ENCODE measurements at places on chromosomes 11 and 22. TPM values are rescaled to one million over a fixed set of nuclear protein-coding genes. Genes with fewer than 3 reads are reported as not detected.
A peak's percentile ranks its signal among the peaks of the same experiment; 100 is the strongest.

Gene DCHS1
- total RNA-seq: 81.7 TPM

GRCh38 chr22:39474351-39475111 lies 17.7 kb downstream of the MGAT3 start:
- no peak for DNase-seq

- DNase-seq: no peak
Measured at GRCh38 chr11:74687237-74688023, 43.8 kb downstream of the CHRDL2 start.

Gene CDC42BPG
- total RNA-seq: 0.34 TPM

Gene ACRV1
- total RNA-seq: not detected

DNA sequence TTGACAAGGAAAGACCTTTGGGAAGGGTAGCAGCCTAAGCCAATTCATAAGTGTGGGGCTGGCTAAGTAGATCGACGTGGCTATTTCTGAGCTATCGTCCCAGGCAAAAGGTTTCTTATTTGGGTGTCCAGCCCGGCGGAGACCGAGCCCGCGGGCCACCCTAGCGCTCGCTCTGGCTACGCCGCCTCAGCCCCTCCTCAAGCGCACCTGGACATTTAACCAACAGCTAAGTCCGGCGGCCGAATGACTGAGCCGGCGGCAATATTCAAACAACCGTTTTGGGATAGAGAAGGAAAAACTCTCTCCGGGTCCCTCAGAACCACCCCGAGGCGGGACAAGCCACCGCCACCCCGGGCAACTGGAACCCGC lies 457 bp downstream of the RNF141 start:
- DNase-seq: peak; percentile 55

DNA sequence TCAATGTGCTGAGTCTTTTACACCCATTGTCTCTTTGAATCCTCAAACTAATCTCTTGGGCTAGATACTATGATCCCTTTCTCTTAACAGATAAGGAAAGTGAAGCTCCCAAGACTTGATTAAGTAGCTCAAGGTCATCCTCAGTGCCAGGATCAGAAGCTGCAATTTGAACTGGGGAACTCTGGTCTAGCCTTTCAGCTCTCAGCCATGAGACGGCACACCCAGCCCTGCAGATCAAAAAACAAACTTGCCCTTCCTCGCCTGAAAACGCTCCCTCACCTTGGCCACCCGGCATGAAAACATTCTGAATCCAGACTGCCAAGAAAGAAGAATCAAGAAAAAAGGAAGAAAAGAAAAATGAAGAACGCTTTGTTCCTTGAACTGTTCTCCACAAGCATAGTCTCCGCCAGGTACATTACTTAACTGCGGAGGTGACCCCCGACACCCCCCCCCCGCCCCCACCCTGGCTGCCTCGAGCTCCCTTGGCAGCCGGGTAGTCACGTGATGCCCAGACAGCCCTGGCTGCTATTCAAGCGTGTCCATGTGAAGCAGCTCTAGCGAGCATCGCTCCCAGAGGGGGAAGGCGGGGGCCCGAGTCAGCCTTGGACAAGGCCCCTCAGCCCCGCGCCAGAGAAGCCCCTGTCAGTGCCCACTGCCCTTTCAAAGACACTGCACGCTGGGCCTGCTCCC lies 451.2 kb downstream of the MIAT start:
- DNase-seq: no peak

GRCh38 chr11:128299132-128299726 lies 288.1 kb downstream of the ETS1 start:
- no peak for DNase-seq

GRCh38 chr22:44325718-44326490 lies 13.2 kb upstream of the SHISAL1 start:
- DNase-seq: peak; percentile 67

DNA sequence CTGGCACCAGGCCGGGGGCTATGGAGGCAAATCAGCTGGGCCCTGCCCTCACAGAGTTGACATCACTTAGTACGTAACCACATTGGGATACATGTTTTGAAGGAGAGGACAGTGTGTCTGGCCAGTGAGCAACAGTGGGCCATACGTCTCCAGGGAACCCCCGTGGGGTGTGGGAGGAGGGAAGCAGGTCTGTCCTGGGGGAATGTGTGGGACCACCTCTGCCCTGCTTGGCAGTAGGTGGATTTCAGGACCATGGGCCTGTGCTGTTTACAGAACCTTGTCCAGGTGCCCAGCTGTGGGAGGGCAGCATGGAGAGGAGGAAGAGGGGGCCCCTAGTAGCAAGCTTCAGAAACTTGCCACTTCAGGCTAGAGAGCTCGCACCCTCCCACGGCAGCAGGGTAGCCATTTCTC lies 21.0 kb downstream of the P2RY2 start:
- DNase-seq: no peak

Gene SERHL2
- 3.0 TPM for total RNA-seq

DNA sequence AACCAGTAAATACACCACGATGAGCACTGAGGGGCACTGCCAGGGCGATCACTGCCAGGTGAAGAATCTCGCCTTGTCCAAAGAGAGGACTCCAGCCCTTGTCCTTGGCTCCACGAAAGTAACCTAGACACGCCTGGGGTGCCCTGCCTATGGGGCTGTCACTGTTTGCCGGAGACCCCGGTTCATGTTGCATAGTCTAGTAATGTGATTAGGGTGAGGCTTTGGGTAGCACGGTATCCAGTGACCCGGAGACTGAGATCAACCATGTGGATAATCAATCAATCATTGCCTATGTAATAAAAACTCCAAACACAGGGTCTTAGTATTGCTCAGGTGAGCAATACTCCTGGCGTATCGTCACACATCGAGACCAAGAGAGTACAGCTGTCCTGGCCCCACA lies 59.2 kb upstream of the BID start:
- no peak for DNase-seq

DNA sequence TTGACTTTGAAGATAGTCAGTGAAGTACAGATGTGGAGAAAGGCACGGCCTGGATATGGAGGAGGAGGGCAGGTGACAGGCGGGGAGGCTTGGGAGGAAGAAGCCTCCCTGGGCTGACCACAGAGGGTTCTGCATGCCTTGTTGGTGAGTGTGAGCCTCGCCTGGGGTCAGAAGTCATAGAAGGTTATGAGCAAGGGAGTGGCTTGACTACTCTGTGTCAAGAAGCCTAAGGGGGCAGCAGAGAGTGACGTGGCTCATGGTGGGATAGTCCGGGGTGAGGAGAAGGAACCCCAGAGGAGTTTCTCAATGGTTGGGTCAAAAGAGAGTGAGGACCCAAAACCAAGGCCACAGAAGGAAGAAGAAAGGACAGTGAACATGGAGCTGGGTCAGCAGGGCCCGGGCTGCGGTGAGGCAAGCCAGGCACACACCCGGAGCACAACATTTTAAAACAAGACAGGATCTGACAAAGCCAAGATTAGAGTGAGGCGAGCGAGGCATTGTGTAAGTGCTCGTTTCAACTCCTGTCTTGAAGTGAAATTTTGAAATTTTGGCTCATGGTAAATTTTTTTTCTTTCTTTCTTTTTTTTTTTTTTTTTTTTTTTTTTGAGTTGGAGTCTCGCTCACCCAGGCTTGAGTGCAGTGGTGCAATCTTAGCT lies 31.9 kb downstream of the PDGFB start:
- no peak for DNase-seq

DNA sequence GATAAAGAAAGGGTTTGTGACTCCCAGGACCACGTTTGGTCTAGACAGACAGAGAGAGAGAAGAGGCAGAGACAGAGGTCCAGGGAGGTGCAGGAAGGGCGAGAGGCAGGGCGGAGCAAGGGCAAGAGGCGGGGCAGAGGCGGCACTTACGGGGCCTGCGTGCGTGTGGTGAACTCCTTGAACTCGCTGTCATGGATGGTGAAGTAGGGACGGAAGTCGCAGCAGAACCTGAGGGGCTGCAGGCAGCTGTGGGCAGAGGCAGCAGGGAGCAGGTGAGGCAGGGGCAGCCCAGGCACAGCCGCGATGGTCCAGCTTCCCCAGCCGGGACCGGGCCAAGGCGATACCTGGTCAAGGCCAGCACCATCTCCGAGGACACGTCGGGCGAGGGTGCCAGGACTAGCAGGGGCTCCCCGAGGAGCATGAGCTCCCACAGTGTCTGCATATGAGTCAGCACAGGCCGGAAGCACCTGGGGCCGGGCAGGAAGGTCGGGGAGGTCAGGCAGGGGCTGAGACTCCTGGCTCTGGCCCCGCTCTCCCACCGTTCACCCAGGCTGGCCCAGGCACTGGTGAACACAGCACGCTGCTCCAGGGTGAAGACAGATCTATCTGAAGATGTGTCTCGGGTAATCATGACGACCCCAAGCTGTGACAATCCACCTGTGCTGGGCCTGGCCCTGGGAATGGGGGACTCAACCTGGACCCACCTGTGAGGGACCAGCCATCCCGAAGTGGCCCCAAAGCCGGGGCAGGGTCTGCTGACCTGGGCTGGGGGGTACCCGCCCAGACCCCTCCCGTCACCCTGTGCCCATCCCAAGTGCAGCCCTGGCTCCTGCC lies 7.2 kb upstream of the PLXNB2 start:
- DNase-seq: peak; percentile 70

- DNase-seq: no peak
Measured at GRCh38 chr11:27241311-27242122, 121.5 kb downstream of the CCDC34 start.

Gene PATZ1
- total RNA-seq: 20.3 TPM

Gene NAALAD2
- 0.33 TPM for total RNA-seq

DNA sequence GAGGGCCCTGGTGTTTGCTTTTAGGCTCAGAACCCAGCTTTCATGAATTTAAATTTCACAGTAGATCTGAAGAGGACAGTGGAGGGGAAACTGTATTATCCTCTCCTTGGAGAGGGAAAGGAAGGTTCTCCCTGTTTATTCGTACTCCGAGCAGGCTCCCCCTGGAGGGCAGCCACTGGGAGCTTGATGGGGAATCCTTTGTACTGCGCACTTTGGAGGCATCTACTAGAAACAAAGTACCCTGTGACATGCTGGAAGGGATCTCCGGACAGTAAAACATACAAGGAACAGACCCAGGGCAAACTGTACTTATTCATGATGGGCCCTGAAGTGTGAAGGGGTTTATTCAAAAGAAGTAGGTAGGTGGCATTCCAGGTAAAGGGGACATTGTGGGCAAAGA lies 27.2 kb downstream of the NAV2 start:
- peak; percentile 60 for DNase-seq

DNA sequence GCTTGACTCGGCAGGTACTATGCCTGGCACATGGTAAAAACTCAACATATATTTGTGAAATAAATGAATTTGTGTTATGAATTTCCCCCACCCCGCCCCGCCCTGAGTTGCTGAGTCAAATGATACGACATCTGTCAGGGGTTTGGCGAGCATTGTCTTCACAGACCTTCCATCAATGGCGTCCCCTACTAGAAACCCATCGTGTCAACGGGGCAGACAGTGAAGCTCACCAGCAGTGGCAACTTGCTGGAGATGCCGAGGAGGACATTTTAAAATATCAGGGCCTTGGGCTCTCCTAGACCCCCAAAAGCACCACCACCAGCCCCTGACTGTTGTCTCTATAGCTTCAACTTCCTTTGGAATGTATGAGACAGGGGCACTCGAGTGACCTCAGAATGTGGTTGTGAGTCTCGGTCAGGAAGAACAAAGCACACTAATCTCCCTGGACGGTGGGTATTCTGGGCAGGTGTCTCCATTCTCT lies 761 bp upstream of the NXF1 start:
- DNase-seq: peak; percentile 29

GRCh38 chr11:15905366-15906104 lies 450.8 kb downstream of the SOX6 start:
- no peak for DNase-seq

Gene BARX2
- not detected for total RNA-seq

GRCh38 chr11:59783632-59784090 lies 26.9 kb downstream of the MRPL16 start:
- no peak for DNase-seq

Gene XKR3
- total RNA-seq: not detected

GRCh38 chr11:107606141-107606540 lies 15.2 kb downstream of the ELMOD1 start:
- no peak for DNase-seq

DNA sequence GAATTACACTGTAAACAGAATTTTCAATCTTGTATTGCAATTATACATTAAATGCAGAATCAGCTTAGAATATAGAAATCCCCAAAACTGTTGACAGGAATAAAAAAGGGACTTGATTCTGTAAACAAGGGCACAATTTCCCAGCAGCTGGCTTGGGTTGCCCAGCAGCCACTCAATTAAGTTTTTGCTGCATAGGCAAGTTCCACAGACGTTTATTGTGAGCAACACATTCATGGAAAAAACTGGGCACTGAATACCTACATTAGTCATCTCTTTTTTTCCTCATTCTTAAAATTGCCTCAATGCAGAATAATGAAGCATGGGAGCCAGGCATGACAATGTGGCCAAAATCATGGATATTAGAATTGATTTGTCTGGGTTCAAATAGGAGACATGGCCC lies 421.8 kb upstream of the ANO5 start:
- no peak for DNase-seq

- no peak for DNase-seq
Measured at GRCh38 chr11:46176421-46176820, 55.2 kb upstream of the PHF21A start.

DNA sequence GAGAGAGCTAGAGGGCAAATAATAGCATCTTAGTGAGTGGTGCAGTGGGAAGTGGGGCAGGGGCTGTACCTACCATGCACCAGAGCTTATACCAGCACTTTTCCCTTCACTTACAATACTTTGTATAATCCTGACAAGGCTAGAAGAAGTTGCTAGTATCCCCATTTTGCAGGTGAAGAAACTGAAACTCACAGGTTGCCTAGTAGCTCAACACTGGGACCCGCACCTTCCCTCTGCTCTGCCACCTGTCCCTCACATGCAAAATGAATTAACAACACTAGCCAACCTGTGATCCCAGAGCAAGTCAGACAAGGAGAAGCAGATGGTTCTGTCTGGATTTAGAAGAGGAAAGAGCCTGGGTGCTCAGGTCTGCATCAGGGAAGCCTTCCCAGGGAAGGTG lies 510.4 kb downstream of the BUD13 start:
- DNase-seq: no peak

DNA sequence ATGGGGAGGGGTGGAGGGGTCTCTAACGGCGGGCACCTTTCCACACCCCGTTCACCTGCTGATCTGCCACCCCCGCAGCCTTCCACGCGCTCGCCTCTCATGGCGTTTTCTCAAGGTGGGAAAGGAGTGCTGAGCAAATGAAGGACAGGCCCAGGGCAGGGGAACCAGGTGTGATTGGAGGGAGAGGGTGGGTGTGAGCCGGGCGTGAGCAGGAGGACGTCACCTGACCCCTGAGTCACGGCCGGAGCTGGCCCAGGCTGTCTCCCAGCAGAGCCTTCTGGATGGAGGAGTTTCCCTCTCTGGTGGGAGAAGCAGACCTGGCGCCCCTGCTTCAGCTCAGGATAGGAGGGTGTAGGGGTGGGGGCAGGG lies 14.0 kb upstream of the ARHGAP8 start:
- DNase-seq: no peak

- peak; percentile 70 for DNase-seq
Measured at GRCh38 chr22:37043828-37044538, 7.6 kb upstream of the KCTD17 start.

DNA sequence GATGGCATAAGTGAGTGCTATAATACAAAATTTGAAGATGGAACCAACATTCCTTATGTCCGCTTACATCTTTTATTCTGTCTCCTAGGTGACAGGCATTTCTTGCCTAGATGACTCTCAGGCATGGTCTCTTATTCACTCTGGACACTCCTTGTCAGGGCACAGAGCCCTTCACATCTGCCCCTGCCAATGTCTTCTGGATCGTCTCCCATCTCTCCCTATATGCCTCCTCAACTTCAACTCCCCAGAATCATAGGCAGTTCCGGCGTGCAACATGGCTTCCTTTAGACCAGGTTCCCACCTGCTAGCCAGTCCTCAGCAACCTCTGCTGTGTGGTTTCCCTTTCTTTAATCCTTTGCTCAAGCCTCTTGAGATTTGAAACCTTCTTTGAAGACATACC lies 300.9 kb downstream of the TENM4 start:
- DNase-seq: no peak

GRCh38 chr11:103364687-103365086 lies 255.5 kb downstream of the DYNC2H1 start:
- no peak for DNase-seq

Gene APOA4
- not detected for total RNA-seq

Data from dermis blood vessel endothelial cell (primary cell).